Fibroblast of mammary gland (primary cell): ENCODE measurements at places on chromosomes 2 and 18.
A peak's percentile ranks its signal among the peaks of the same experiment; 100 is the strongest.

DNA sequence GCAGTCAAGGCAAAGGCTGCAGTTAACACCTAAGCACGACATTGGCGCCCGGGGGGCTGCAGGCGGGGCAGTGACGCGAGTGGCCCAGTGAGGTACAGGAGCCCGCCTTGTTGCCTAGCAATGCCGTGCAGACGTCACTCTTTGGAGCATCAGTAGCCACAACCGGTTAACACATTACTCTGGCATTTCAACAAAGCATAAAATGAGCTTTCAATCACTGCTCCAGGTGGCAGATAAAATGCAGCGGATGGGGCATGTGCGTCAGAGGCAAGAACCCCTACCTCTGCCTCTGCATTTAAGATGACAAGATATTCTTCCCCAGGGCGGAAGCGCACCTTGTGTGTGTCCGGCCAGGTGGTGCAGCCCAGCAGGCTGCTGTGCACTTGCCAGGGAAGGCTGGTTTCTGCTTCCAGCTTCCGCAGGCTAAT is 139.4 kb downstream of the MTCL1 start:
- no peak for DNase-seq

- no peak for DNase-seq
Measured at GRCh38 chr2:232335859-232336215, 42.7 kb upstream of the ALPP start.

- DNase-seq, result no peak
Measured at GRCh38 chr2:235449568-235449967, 44.3 kb upstream of the AGAP1 start.

GRCh38 chr2:157420771-157421323 is 23.0 kb downstream of the CYTIP start:
- peak; percentile 55 for DNase-seq

- DNase-seq, result no peak
Measured at GRCh38 chr2:162298669-162299335, 19.7 kb downstream of the IFIH1 start.

GRCh38 chr2:203824057-203824456 is 43.5 kb upstream of the CTLA4 start:
- DNase-seq, result no peak

- DNase-seq, result no peak
Measured at GRCh38 chr2:9240745-9241144, 34.1 kb downstream of the ASAP2 start.

DNA sequence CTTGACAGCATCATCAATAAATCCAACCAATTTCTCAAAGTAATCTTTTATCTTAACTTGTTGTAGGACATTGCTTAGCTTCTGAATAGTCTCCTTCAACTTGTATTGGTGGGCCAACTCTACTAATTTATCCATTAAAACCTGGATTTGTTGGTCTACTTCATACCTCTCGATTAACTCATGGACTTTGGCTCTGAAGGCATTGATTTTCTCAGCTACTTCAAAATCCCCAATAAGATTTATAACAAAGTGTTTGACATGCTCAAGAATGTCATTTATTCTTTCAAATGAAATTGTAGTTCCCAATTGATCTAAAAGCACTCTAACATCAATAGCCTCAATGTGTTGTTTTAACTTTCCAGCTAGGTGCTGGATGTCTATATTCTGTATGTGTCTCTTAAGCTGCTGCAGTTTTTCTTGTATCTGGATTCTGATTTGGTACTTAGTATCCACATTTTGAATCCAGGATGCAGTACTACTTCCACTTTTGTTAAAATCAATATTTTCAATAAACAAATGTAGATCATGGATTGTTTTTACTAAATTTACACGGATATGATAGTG is 34.1 kb downstream of the APOB start:
- no peak for DNase-seq

DNA sequence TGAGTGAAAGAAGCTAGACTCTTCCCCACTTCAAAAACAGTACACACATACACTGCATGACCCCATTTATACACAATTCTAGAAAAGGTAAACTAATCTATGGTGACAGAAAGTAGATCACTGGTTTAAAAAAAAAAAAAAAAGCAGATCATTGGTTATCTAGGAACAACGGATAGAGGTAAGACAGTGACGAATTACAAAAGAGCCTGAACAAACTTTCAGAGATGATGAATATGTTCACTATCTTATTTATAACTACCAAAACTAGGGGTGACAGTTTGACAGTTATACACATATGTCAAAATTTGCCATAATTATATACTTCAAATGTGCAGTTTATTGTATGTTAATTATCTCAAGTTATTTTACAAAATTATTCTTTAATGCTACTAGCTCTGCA is 27.5 kb downstream of the MAP3K2 start:
- DNase-seq, result no peak

- DNase-seq, result no peak
Measured at GRCh38 chr2:120926463-120927264, 191.0 kb downstream of the GLI2 start.

GRCh38 chr2:117562654-117563053 is 251.8 kb upstream of the DDX18 start:
- no peak for DNase-seq

- DNase-seq, result no peak
Measured at GRCh38 chr18:26046419-26047077, 43.9 kb downstream of the SS18 start.
